ENCODE measurements at places on chromosomes 2 and 18.

GRCh38 chr18:13051950-13052349, 60.8 kb downstream of the CEP192 start:
- no peaks in the 10 kb centered on the region for H3K4me1 ChIP-seq
- H3K27ac ChIP-seq: no peak overlapping the region
- H3K36me3 ChIP-seq: peaks cover 91% of the 10 kb centered on the region
- H3K4me3 ChIP-seq: no peak overlapping the region
- DNase-seq: no peak

- H3K36me3 ChIP-seq: no peaks in the 10 kb centered on the region
- peaks cover 18% of the 10 kb centered on the region for H3K4me1 ChIP-seq
- H3K27ac ChIP-seq: peak overlapping the region; percentile 26
- DNase-seq: no peak
- no peaks in the 10 kb centered on the region for H3K27me3 ChIP-seq
- no peak overlapping the region for H3K4me3 ChIP-seq
These were observed 88.6 kb downstream of the AAK1 start for GRCh38 chr2:69554981-69555380.

- no peak overlapping the region for H3K4me3 ChIP-seq
- no peaks in the 10 kb centered on the region for H3K27me3 ChIP-seq
- H3K36me3 ChIP-seq: no peaks in the 10 kb centered on the region
These were observed 24.5 kb upstream of the MYO1B start for GRCh38 chr2:191220671-191221070.

DNA sequence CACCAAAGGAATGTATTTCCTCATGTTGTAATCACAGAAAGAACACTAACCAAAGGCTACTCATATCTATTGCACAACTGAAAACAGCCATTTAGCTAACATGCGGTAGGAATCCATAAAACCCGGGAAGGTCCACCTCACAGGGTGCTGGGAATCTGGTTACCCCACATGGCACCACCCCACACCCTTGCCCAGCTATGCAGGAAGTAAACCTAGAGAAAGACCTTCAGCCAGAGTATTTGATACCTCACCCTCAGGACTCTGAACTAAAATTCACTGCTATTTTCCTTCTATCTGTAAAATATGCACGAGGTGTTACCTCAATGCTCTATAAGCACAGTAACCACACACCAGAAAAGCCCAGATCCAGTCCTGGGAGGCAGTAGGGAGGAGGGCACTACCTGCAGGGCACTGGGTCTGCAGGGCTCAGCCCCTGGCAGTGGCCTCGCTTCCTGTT, 45.8 kb downstream of the PTPN2 start:
- H3K27me3 ChIP-seq: no peaks in the 10 kb centered on the region
- peak overlapping the region; percentile 87 for H3K27ac ChIP-seq
- peak; percentile 80 for DNase-seq
- peaks cover 44% of the 10 kb centered on the region for H3K4me1 ChIP-seq
- H3K36me3 ChIP-seq: peaks cover 22% of the 10 kb centered on the region

GRCh38 chr2:113024764-113025163, 19.5 kb downstream of the IL36A start:
- DNase-seq: no peak
- H3K4me1 ChIP-seq: no peaks in the 10 kb centered on the region
- H3K27me3 ChIP-seq: no peaks in the 10 kb centered on the region
- no peaks in the 10 kb centered on the region for H3K36me3 ChIP-seq
- no peak overlapping the region for H3K4me3 ChIP-seq

GRCh38 chr2:108351889-108352288, 25.9 kb upstream of the SULT1C4 start:
- no peaks in the 10 kb centered on the region for H3K4me1 ChIP-seq
- no peaks in the 10 kb centered on the region for H3K36me3 ChIP-seq
- DNase-seq: no peak
- H3K27me3 ChIP-seq: no peaks in the 10 kb centered on the region

DNA sequence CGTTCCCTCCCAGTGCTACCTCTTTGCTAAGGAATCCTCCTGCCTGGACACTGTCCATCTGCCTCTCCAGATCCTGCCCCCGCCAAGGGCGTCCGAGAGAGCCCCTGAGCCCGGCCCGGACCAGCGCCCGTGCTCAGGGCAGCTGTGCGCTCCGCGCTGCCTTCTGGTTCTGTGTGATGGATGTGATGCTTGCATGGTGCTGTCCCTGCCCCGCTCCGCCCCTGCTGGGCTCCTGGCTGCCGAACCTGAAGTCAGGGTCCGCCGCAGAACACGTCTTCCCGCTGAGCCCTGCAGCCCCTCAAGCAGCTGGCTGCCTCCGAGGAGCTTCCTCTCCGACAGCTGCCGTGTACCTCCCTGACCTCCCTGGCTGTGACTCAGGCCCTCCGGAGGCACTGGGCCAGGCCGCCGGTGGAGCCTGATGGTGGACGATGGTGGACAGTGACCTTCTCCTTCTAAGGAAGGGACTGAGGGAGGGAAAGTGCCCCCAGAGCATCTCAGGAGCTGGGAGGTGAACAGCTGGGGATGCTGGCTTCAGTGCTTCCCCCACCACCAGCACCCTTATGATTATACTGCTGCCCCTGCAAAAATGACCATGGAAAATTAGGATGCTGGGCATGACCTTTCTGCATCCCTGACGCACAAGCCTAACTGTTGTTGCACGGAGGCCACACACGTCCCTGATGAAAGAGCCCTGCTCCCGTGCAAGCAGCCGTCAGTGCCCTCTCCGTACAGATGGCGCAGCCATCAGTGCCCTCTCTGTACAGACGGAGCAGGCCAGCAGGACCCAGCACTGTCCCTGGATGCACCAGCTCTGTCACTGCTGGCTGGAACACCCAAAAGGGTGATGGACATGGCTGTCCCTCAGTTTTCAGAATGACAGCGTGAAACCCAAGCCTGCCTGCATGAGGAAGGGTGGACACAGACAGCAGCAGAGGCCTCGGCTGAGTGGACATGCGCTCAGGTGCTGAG, 99.3 kb downstream of the TPO start:
- no peak overlapping the region for H3K4me3 ChIP-seq
- no peaks in the 10 kb centered on the region for H3K36me3 ChIP-seq
- no peak overlapping the region for H3K27ac ChIP-seq

- peaks cover 8% of the 10 kb centered on the region for H3K36me3 ChIP-seq
- no peak overlapping the region for H3K4me3 ChIP-seq
- peaks cover 34% of the 10 kb centered on the region for H3K4me1 ChIP-seq
- H3K27ac ChIP-seq: no peak overlapping the region
- no peaks in the 10 kb centered on the region for H3K27me3 ChIP-seq
These were observed 8.8 kb downstream of the NAB1 start for GRCh38 chr2:190657474-190658255.

GRCh38 chr2:236119003-236119402, 49.2 kb downstream of the GBX2 start:
- no peak for DNase-seq
- no peaks in the 10 kb centered on the region for H3K27me3 ChIP-seq
- no peak overlapping the region for H3K27ac ChIP-seq

DNA sequence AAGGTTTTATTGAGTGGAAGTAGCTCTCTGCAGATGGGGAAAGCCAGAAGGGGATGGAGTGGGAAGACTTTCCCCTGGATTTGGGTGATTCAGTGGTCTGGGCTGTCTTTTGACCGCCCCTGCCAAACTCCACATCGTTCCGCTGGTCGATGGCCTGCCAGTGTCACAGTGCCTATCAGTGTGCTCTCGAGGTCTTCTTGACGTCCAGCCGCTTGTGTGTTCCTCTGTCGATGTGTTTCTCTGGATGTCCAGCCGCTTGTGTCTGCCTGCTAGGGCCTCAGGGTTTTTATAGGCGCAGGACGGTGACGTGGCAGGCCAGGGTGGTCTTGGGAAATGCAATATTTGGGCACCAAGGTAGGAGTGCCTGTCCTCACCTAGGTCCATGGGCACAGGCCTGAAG, 1371.4 kb upstream of the PIK3C3 start:
- H3K27me3 ChIP-seq: no peaks in the 10 kb centered on the region
- peak; percentile 13 for DNase-seq
- no peak overlapping the region for H3K4me3 ChIP-seq
- no peak overlapping the region for H3K27ac ChIP-seq

GRCh38 chr2:236646871-236647270, 77.2 kb downstream of the ACKR3 start:
- no peaks in the 10 kb centered on the region for H3K4me1 ChIP-seq
- no peak for DNase-seq
- no peak overlapping the region for H3K4me3 ChIP-seq
- H3K27ac ChIP-seq: no peak overlapping the region

DNA sequence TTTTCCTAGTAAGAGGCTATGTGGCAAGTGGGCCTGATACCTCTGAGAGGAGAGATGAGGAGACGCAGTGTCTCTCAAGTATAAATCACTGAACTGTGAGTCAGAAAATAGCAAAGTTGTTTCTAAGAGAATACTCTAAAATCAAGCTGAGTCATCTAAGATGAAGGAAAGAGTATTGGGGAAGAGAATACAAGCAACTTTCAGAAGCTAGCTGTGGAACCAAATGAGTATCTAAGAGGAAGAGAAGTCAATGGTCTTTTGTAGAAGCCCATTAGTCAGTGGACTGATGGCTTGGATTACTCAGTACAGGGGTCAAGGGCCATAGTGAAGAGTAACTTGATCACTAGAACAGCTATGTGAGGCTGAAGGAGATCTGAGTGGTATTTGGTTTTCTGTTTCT, 2.7 kb upstream of the DCC start:
- no peaks in the 10 kb centered on the region for H3K36me3 ChIP-seq
- H3K27ac ChIP-seq: no peak overlapping the region
- H3K27me3 ChIP-seq: peaks cover 41% of the 10 kb centered on the region
- H3K4me1 ChIP-seq: no peaks in the 10 kb centered on the region

- DNase-seq: no peak
- peaks cover 71% of the 10 kb centered on the region for H3K36me3 ChIP-seq
- no peak overlapping the region for H3K27ac ChIP-seq
- no peaks in the 10 kb centered on the region for H3K27me3 ChIP-seq
- H3K4me3 ChIP-seq: no peak overlapping the region
- H3K4me1 ChIP-seq: no peaks in the 10 kb centered on the region
These were observed 67.6 kb downstream of the ITGB1BP1 start for GRCh38 chr2:9355716-9356115.

DNA sequence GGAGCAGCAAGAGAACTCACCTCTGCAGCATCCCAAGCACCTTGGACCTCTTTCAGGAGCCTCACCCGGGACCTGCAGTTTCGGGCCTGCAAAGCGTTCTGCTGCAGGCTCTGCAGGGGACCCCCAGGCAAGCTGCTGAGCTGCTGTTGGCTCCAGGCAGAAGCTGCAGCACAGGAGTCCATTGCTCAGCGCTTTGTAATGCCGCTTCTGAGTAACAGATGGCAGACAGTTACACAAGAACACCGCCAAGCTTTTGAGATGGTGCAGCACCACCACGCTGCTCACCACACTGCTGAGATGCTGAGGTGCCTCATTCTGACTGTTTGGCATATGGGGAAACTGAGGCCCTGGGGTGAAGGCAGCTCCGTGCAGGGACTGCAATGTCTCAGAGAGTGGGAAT, 1.9 kb upstream of the GALNT14 start:
- DNase-seq: no peak
- peaks cover 39% of the 10 kb centered on the region for H3K27me3 ChIP-seq
- peaks cover 21% of the 10 kb centered on the region for H3K4me1 ChIP-seq
- no peak overlapping the region for H3K27ac ChIP-seq

- no peak overlapping the region for H3K4me3 ChIP-seq
- no peak overlapping the region for H3K27ac ChIP-seq
- DNase-seq: no peak
- H3K27me3 ChIP-seq: no peaks in the 10 kb centered on the region
These were observed 23.3 kb downstream of the PHLPP1 start for GRCh38 chr18:62738639-62739038.

DNA sequence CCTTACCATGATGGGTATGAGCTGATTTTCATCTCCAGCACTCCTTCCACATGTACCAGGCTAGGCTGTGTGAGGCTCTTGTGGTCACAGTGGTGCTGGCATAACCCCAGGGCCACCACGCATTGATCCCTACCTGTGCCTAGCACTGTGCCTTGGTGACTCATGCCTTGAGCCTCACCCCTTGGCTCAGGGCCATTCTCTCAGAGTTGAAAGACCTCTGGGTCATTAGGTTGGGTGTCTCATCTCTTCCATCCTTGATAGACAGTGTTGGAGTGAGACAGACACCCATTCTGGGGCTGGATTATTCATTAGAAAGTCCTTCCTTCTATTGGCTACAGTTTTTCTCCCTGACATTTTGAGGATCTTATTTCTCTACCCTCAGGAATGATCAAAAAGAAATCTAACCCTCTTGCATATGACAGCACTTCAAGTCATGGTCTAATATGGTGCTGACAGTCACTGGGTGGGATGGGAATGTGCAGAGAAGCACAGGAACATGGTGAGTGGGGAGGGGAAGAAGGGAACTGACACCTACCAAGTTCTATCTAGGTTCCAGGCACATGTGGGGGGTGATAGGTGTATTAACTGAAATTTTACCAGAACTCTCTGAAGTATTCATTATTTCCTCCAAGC, 41.3 kb downstream of the DYSF start:
- no peaks in the 10 kb centered on the region for H3K27me3 ChIP-seq
- H3K4me1 ChIP-seq: peaks cover 2% of the 10 kb centered on the region
- no peak overlapping the region for H3K4me3 ChIP-seq
- no peaks in the 10 kb centered on the region for H3K36me3 ChIP-seq
- H3K27ac ChIP-seq: no peak overlapping the region
- DNase-seq: no peak

- no peak overlapping the region for H3K27ac ChIP-seq
- H3K27me3 ChIP-seq: no peaks in the 10 kb centered on the region
- no peaks in the 10 kb centered on the region for H3K36me3 ChIP-seq
These were observed 36.0 kb downstream of the BCL11A start for GRCh38 chr2:60517446-60517845.

DNA sequence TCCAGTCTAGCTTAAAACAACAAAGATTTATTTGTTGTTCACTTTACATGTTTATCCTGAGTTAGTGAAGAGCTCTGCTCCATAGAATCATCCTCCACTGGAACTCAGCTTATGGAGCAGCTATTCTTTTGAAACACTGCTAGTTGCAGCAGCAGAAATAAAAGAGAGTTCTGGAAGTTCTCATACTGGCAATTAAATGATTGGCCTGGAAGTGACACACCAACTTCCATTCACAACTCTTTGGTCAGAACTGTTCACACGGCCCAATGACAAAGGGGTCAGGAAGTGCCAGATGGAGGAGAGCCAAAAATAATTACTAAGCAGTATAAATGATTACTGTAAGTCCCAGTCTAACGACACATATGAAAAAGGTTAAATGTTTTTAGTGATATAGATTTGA, 39.1 kb downstream of the FBXO11 start:
- H3K4me1 ChIP-seq: peaks cover 83% of the 10 kb centered on the region
- no peak overlapping the region for H3K27ac ChIP-seq
- H3K4me3 ChIP-seq: no peak overlapping the region
- no peak for DNase-seq

GRCh38 chr2:211836409-211836808, 702.2 kb downstream of the ERBB4 start:
- no peaks in the 10 kb centered on the region for H3K36me3 ChIP-seq
- H3K27me3 ChIP-seq: no peaks in the 10 kb centered on the region
- no peak for DNase-seq
- H3K4me1 ChIP-seq: no peaks in the 10 kb centered on the region
- no peak overlapping the region for H3K4me3 ChIP-seq

GRCh38 chr2:218296200-218296599, 3.9 kb upstream of the TMBIM1 start:
- H3K27ac ChIP-seq: peak overlapping the region; percentile 34
- H3K27me3 ChIP-seq: no peaks in the 10 kb centered on the region
- H3K4me3 ChIP-seq: no peak overlapping the region
- peaks cover 55% of the 10 kb centered on the region for H3K4me1 ChIP-seq
